Cardiac fibroblast (primary cell): ENCODE measurements at places on chromosomes 4 and X.

GRCh38 chr4:87405211-87405820, 14.3 kb upstream of the HSD17B11 start:
- no peak for DNase-seq

DNA sequence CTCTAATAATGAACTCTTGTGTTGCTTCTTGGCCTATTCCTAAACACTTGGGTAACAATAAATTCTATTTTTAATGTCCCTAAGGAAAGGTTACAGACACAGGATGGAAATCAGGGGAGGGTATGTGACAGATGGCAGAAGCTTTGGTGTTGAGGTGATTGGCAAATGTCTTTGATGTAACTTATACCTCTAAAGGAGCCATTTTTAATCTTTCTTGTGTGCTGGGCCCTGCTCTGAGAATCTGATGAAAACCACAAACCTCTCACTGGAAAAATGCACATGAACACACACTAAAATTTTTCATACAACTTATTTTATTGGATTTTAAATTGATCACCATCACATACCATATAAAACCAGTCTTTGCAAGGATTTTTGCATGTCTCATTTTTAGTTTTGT, 17.7 kb downstream of the FRYL start:
- DNase-seq, result no peak

- DNase-seq, result peak; percentile 39
These were observed 164.0 kb downstream of the PRKX start for GRCh38 chrX:3549411-3549911.

GRCh38 chr4:183200453-183200852, 101.4 kb downstream of the WWC2 start:
- DNase-seq, result peak; percentile 97

DNA sequence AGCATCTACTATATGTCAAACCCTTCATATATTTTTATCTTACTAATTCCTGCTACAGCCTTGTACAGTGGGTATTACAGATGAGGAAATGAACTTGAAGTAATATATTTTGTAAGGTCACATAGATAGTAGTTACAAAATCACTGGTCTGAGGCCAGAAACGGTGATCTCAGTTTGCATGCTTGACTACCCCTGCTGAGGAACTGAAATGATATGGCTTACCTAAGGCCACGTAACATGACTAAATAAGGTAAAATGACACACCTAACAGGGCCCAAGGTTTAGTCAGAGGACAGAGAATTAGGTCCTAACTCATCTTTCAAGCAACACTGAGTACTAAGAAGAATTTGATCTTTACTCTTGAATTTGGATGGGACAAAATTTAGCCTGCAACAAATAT, 1.5 kb upstream of the COMMD8 start:
- no peak for DNase-seq

DNA sequence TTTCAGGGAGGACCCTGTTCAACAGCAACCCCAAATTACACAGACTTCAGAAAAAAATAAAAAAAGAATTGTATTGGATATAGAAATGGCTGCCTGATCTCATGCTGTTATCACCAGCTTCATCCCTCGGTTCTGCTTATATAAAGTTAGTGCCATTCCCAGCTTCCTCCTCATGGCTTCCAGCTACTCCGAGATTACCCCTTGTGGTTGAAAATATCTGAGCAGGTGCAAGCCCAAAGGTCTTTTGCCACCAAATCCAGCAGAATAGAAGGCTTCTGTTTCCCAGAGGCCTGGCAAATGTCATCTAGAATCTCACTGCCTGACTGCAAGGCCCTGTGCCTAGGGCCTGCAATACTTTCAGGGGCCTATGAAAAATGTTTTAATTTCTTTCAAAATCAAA, 13.8 kb upstream of the HPGDS start:
- DNase-seq, result no peak

DNA sequence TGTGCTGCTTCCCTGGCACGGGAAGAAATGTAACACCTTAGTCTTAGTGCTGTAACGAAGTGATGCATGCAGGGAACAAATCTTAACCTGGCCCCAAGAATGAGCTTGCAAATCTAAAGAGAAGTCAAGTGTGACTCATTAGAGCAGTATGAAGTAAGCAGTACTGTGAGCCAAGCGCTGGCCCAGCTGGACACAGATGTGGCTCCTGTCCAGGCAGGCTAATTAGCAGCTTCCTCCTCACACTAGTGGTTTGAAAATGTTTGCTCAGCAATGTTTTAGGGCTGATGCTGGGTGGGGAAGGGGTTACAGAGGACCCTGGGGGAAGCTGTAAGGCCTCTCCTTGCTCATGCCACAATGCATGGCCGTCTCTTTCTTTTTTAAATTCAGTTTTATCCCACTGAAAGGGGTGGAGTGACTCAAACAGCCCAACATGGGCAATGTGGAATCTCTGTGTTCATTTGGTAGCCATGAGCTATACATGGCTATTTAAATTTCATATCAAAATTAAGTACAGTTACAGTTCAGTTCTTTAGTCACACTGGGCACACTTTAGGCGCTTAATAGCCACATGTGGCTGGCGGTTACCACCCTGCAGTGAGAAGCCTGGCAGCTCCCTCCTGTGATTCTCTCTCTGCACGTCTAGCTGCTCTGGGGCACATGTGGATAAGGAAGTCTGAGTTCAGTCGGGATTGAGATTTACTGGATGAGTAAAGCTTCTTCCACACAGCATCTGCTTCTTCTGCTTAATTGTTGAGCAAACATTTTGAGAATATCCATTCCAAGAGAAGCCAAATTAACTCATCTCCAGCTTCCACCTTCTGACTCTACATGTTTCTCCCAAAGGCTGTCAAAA, 48.8 kb downstream of the MAP7D2 start:
- peak; percentile 81 for DNase-seq

GRCh38 chr4:42066402-42066801, 76.1 kb downstream of the SLC30A9 start:
- DNase-seq, result no peak

GRCh38 chr4:10666616-10667015, 18.0 kb downstream of the CLNK start:
- DNase-seq, result no peak

DNA sequence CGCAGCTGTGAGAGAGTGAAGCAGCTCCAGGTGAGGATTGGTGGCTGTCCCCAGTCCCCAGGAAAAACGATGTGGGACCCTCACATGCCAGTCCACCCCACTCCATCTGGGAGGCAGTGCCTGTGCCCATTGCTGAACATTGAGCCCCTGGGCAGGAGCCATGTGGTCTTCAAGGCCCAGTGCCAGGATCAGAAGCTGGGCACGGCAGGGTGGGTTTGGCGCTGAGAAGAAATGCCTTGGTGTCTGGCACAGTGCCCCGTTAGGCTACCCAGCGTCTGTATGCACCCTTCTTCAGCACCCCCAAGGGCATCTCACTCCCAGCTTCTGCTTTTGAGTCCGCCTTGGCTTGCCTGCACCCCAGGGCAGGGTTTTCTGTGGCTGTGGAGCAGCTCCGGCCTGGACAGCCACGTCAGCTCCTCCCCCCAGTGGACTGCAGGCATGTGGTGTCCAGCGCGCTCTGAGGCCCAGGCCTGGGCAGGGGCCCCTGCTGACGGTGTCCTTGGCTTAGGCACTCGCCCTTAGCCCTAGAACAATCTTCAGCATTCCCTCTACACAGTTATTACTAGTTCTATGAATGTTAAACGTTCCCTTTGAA, 28.6 kb downstream of the RGS12 start:
- DNase-seq, result no peak

GRCh38 chrX:134074151-134074550, 88.8 kb upstream of the GPC3 start:
- DNase-seq, result no peak

DNA sequence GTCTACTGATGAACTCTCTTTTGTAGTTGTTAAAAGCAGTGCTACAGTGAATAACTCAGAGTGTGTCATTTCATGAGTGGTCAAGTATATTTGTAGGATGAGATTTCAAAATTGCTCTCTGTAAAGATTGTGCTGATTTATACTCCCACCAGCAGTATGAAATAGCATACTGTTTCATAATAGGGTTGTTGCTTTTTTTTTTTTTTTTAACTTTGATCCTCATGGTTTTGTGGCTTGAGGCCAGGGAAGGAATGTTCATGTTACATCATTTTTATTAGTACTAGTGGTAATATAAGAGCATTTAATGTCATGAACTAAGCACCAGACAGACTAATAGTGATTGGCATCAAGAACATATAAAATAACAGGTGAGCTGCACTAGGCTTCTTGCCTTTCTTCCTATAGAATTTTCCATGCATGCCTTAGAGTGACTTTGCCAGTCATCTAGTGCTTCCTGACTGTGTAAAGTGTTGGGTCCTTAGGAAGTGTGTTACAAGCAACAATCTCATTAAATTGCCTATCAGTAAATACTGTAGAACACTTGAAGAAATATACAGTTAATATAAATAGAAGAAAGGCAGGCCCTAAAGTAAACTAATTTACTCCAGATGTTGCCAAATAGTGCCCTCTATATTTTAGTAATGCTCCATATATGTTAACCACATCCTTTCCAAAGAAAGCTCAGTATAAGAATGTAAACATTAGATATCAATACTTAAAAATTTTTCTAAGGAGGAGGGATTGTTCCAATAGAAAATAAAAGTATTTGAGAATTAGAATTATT, 38.6 kb upstream of the MSMO1 start:
- peak; percentile 83 for DNase-seq

GRCh38 chr4:127632420-127633403, at the start of gene INTU:
TSS of gene INTU (plus strand) at chr4:127632957. CDS start at chr4:127633035, 78 bp downstream.
- DNase-seq, result peak; percentile 98

DNA sequence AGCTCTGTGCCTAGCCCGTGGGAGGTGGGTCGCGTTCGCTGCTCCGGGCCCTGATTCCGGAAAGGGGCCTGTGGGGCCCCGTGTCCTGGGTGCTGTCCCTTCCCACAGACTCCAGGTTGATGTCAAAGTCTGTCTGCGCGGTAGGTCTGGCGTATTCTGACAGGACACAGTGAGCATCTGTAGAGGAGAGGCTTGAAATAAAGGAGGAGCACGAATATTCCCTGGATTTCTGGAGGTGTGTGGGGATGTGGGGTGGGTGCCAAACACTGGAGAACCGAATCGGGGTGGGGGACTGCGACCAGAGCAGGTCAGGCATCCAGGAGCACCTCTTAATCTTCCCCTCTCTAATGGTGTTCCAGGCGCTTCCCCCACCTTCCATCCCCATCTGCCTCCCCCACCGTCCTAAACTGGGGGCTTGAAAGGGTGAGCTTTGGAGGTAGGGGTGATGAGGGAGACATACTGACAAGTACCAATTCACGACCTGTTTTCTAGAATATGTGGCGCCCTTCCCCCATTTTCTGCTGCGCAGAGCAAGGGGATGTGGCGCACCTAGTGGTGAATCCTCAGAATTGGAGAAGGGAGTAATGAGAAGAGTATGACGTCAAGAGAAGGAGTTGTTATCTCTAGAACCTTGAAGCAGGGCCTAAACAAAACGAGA, 877 bp downstream of the GPRASP1 start:
- peak; percentile 50 for DNase-seq
